ENCODE measurements at places on chromosomes 6 and 20.

DNA sequence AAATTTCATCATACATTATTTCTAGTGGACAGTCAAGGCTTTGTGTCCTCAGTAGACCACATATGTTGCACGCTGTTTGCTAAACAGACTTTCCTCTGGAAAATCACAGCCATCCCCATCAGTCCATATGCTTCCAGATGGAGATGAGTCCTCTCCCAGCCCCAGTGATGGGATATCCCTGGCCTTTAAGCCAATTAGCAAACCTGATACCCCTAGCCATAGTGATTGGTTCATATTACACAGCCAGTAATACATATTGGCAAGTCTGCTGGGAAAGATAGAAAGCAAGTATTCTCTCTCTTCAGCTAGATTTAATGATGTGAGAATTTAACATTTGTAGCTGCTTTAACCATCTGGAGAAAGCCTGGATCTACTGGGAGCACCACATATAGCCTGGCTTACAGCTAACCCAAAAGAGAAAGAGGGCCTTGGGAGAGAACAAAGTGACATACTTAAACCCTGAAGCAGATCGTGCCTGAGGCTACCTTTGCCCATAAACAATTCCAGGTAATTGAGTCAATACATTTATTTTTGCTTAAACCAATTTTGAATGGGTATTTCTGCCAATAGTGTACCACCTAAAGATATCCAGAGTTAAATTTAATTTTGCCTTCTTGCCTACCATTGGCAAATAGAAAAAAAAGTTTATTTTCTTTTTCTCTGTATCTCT is 103.5 kb upstream of the HIVEP1 start:
- DNase-seq: no peak

- DNase-seq: no peak
These were observed 284.6 kb upstream of the FOXQ1 start for GRCh38 chr6:1027109-1027794.

DNA sequence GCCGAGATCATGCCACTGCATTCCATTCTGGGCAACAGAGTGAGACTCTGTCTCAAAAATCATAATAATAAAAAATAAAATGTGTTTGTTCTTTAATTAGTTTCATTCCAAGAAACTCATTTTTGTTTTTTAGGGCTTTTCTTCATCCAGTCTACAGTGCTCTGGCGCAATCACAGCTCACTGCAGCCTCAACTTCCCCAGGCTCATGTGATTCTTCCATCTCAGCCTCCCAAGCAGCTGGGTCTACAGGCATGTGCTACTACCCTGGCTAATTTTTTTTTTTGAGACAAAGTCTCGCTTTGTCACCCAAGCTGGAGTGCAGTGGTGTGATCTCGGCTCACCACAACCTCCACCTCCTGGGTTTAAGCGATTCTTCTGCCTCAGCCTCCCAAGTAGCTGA is 143.6 kb upstream of the JARID2 start:
- DNase-seq: no peak

DNA sequence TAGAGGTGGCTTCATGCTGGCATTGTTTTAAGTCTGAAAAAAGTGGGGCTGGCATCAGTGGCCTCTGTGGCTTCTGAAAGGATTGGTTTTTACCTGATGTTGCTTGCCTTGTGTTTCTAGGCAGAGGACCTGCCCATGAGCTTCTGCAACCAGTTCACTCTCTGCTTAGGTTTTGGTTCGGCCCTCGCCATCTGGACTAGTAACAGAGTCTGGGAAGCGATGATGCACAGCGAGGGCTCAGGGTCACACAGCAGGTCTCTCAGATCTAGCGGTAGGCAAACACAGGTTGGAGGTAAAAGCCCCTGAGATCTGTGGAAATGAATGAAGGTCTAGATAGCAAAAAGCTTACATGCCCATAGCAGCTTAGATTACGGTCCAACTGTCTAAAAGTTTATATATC is 6.8 kb upstream of the RBL1 start:
- no peak for DNase-seq

DNA sequence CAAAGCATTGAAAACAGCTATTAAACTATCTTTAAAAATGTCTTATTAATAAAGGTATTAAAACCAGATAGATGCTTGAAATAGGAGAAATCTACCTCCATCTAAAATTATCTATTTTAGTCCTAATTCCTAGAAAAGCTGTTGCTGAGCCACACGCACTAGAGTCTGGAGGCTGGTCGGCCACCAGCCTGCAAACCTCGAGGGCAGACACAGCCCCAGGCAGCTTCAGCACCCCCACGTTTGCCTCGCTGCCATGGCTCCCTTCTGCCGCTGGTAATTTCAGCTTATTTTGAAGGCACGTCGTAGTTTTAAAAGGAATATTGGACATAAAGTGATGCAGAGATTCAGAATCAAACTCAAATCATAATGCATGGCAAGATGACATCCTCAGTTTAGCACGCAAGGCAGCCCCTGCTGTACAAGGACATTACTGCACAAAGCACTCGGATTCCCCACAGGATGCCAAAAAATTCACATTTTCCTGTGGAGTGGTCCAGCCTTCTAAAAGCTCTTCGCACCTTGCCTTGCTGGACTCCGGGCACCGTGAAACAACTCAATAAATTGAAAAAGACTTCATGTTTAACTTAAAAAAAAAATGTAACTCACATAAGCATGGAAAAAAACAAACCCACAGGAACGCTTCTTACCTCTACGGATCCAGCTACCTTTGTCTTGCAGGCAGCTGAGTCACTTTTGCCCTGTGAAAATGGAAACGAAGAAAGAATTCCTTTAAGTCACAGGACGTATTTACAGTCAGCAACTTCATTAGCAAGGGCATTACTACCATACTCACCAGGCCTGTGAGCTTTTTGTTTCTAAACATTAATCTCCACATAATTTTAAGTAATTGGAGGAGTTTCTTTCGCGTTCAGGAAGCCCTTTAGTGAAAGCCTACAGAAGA is 143.4 kb upstream of the RPS6KA2 start:
- DNase-seq: no peak

DNA sequence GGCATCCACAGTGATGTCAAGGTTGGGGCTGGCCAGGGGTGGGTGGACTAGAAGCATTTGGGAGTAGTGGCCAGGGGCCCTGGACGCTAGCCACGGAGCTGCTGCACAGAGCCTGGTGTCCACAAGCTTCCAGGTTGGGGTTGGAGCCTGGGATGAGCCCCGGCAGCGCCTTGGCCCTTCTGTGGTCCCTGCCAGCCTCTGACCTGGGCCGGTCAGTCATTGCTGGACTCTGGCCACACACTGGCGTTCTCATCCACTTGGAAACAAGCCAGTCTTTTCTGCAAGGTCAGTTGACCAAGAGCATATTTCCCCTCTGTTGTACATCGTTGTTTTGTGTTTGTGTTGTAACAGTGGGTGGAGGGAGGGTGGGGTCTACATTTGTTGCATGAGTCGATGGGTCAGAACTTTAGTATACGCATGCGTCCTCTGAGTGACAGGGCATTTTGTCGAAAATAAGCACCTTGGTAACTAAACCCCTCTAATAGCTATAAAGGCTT is 8.4 kb downstream of the PSMA7 start:
- DNase-seq: no peak

GRCh38 chr20:54555150-54555549 is 79.8 kb downstream of the DOK5 start:
- no peak for DNase-seq

- no peak for DNase-seq
These were observed 208.8 kb downstream of the DLL1 start for GRCh38 chr6:170082067-170082466.

DNA sequence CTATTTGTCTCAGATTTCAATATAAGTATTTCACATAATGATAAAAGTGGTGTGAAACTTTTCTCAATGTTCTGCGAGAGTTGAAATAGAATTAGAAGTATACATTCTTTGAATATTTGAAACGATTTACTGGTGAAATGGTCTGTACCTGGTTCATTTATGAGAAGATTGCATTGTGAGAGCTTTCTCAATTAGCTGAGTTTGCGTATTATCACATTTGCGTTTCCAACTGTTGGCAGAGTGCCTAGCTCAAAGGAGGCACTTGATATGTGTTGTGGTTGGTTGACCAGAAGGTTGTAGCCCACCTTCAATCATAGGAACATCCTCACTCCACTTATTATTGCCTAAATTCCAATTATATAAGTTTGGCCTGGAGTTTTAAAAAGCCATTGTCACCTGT is 58.8 kb upstream of the EXOC2 start:
- DNase-seq: no peak

DNA sequence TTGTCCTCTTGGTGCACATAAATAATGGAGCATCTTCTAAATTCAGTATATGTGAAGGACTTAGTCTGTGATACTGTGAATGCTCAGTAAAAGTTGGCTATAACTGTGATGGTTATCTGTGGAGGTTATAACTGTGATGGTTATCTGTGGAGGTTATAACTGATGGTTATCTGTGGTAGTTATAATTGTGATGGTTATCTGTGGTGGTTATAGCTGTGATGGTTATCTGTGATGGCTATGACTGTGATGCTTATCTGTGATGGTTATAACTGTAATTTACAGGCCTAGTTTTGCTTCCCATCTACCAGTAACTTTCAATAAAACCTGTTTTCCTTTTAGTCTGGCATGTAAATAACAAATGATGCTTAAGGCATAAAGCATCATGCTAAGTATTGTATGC is 16.5 kb downstream of the PTK7 start:
- DNase-seq: no peak

GRCh38 chr6:139262519-139263300 is 29.1 kb downstream of the TXLNB start:
- DNase-seq: no peak

GRCh38 chr6:18263418-18264218 is 712 bp downstream of the DEK start:
- DNase-seq: no peak

GRCh38 chr20:11426948-11427347 is 490.7 kb upstream of the BTBD3 start:
- no peak for DNase-seq

- no peak for DNase-seq
These were observed 5.9 kb downstream of the TMEM63B start for GRCh38 chr6:44133003-44133931.

- DNase-seq: no peak
These were observed 221.6 kb upstream of the CDYL start for GRCh38 chr6:4554645-4555044.

DNA sequence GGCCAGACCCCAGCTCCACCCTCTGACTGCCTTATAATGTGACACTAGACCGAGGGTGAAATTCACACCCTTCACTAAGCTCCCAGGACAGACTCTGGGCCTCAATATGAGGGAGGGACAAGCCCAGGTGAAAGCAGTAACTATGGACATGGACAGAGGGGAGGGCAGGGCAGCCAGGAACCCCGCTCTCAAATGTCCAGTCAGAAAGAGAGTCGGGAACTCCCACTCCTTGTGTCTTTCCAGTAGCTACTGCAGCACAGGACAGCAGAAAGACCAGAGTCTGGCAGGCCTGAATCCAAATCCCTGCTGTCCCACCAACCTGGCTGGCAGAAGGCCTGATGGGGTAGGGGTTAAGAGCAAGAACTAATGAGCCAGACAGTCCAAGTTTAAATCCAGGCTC is 6.4 kb downstream of the C20orf96 start:
- DNase-seq: no peak

DNA sequence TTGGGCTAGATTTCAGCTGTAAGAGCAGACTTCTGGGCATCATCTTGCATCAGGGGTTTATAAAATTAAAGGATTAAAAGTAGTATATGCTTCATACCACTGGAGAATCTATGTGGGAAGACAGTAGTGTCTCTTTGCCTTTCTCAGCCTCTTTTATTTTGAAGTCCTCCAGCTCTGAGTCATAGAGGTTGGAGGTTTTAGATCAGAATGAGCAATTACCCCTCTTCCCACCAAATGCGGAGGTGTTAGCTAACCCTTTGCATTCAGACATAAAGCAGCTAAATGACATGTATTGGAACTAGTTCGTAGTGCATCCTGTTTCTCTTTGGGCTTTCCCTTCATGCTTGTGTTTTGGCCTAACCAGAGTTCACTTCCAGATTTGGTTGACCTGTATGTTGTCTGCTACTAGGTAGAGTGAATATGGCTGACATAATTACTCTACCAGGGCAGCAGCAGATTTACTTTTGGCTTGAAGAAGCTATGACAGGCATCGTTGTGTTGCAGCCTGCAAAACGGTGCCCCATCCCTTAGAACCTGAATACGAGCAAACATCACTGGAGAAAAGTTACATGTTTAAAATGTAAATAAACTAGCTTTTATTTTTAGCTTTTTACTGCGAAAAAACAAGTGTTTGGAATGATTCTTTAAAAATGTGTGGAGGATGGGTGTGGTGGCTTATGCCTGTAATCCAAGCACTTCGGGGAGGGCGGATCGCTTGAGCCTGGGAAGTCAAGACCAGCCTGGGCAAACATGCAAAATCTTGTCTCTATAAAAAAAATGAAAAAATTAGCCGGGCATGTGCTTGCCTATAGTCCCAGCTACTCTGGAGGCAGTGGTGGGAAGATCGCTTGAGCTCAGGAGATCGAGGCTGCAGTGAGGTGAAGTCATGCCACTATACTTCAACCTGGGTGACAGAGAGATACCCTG is 82.2 kb downstream of the MYO6 start:
- DNase-seq: no peak

- DNase-seq: no peak
These were observed 51.0 kb upstream of the ZFP64 start for GRCh38 chr20:52242237-52243230.

- no peak for DNase-seq
These were observed 883 bp upstream of the CCDC28A start for GRCh38 chr6:138772596-138773176.

- no peak for DNase-seq
These were observed 151.1 kb upstream of the HDAC2 start for GRCh38 chr6:114121913-114122662.

DNA sequence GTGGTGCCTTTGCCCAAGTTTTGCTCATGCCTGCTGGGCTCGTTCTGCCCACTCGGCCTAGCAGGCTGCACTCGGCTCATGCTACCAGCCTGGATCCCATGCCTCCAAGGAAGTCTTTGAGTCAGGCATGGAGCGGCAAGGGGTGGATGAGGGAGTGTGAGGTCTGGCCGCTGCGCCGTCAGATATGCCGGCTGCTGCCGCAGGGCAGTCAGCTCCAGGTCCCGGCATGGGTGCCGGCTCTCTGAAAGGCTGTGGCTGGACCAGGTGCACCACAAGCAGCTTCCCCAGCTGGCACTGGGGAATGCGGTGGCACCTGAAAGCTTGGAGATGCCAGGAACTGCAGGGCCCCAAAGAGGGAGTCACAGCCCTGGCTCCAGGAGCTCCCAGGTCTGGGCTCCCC is 75.5 kb downstream of the GPR63 start:
- no peak for DNase-seq

DNA sequence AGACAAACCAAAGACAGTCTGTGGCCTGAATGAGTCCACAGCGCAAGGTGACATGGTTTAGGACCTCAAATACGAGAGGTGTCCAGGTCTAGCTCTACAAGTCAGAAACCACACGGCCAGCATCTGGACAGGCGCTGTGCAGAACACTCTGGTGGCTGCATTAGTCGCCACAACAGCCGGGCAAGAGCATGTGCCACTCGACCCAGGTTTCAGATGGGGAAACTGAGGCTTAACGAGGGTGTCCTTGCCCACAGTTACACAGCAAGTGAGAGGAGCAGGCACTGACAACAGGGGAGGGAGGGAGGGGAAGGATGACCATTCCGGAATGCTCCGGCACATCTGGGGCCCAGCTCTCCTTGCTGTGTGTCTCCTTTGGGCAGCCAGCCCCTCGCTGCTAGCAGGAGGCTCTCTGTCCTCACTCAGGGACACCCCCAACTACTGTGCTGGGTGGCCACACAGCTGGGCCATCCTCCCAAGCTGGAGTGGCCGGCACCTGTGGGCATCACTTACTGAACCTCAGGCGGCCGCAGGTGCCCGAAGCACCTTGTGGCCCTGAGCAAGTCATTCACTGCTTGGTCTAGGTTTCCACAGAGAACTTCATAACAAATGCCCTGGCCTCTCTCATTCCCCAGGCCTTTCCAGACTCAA is 6.6 kb downstream of the DLL1 start:
- DNase-seq: no peak

- no peak for DNase-seq
These were observed 81.5 kb downstream of the SHLD1 start for GRCh38 chr20:5831539-5832237.
